Activated CD4-positive, alpha-beta T cell treated with anti-CD3 and anti-CD28 coated beads, Interleukin-2, amount 50 U/mL, for 16 hours (primary cell): ENCODE measurements at places on chromosomes 13 and 19.

DNA sequence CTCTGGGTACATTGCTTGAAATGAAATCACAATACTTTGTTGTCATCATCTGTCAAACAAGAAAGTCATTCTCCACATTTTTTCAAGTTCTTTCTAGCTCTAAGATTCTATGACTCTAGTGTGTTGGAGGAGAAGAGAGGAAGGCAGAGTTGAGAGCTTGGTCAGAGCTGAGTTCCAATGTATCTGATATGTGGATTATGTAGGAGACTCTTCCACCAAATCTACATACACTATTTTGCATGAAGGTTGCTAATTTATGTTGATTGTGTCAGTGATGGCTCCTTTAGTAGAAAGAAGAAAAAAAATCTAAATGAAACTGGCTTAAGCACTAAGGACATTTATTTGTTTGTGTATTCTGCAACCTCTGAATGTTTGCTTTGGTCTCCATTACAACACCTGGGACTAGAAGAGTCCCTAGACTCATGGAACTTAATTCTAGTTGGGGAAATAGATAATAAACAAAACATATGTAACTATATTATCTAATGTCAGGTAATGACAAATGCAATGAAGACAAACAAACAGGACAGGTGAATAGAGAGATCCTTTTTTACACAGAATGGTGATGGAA is 691.9 kb downstream of the UQCRFS1 start:
- DNase-seq = no peak

- no peak for DNase-seq
Observed at GRCh38 chr19:35797663-35798062, 15.0 kb downstream of the PRODH2 start.

DNA sequence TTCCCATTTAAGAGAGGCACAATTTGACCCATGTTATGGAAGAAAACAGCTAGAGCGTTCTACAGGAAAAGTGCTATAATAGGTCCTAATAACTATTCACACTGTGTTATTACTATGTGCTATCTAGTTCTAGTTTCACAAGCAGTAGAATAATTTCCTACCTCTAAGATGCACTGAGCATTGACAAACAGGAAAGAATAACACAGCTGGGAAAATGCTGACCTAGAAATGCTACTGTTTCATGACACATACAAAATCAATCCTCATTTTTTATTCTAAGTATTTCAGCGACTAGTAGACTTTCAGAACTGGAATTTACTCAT is 259.5 kb downstream of the ITGBL1 start:
- no peak for DNase-seq

DNA sequence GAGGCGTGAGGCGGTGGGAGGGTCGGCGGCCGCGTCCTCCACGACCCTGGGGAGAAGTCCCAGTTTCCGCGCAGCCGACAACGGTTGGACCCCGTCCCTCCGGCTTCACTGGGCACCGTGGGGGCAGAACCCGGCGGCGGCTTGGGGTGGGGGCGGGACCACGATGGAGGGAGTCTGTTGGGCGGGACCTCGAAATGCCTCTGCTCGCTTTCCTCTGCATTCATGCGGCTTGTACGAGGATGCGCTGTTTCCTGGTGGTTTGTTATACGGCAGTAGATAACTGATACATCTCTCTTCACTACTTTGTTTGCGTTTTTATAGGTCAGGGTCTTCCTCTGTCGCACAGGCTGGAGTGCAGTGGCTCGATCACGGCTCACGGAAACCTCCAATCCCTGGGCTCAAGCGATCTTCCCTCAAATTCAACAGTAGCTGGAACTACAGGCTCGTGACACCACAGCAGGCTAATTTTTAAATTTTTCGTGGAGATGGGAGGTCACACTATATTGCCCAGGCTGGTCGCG is 24.6 kb upstream of the ZNF846 start:
- DNase-seq = peak; percentile 45

DNA sequence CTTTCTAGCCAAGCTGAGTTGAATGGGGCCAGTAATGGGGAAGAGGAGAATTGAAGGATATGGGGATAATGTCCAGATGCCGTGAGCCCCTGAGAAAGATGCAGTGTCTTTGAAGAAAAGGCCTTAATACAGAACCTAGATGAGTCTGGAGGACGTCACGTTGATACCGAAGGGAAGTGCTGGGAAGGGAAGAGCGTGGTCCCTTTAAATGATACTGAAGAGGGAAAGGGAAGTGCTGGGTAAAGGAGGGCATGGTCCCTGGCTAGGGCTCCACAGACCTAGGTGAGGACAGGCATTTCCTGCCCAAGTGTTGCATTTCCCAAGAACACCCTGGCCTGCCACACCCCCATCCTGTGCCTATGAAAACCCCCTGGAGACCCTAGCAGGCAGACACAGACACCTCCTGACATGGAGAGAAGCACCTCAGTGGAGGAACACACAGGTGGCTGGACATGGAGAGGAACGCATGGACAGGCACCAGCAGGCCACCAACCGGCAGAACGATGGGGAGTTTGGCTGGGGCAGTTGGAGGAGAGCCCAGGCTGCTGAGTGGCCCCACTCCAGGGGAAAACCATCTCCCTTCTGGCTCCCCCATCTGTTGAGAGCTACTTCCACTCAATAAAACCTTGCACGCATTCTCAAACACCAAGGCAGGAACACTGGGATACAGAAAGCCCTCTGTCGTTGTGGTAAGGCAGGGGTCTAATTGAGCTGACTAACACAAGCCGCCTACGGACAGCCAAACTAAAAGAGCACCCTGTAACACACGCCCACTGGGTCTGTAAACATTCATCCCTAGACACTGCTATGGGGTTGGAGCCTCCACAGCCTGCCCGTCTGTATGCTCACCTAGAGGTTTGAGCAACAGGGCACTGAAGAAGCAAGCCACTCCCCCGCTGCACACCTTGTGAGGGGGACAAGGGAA is 34.9 kb upstream of the POMP start:
- no peak for DNase-seq

DNA sequence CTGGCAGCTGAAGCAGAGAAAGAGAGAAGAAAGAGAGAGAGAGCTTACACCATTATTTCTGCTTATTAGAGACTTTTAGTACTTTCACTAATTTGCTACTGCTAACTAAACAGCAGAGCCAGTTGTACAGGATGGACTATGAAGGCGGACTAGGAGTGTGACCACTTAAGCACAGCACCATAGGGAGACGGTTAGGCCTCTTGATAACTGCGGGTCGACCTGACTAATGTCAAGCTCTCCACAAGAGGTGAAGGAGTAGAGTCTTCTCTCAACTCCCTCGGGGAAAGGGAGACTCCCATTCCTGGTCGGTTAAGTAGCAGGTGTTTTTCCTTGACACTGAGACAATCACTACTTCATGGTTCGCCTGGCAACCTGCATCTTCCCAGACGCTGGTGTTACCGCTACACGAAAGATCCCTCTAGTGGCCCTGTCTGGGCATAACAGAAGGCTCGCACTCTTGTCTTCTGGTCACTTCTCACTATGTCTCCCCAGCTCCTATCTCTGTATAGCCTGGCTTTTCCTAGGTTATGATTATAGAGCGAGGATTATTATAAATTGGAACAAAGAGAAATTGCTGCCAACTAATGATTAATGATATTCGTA is 5.3 kb upstream of the PSG7 start:
- peak; percentile 23 for DNase-seq

DNA sequence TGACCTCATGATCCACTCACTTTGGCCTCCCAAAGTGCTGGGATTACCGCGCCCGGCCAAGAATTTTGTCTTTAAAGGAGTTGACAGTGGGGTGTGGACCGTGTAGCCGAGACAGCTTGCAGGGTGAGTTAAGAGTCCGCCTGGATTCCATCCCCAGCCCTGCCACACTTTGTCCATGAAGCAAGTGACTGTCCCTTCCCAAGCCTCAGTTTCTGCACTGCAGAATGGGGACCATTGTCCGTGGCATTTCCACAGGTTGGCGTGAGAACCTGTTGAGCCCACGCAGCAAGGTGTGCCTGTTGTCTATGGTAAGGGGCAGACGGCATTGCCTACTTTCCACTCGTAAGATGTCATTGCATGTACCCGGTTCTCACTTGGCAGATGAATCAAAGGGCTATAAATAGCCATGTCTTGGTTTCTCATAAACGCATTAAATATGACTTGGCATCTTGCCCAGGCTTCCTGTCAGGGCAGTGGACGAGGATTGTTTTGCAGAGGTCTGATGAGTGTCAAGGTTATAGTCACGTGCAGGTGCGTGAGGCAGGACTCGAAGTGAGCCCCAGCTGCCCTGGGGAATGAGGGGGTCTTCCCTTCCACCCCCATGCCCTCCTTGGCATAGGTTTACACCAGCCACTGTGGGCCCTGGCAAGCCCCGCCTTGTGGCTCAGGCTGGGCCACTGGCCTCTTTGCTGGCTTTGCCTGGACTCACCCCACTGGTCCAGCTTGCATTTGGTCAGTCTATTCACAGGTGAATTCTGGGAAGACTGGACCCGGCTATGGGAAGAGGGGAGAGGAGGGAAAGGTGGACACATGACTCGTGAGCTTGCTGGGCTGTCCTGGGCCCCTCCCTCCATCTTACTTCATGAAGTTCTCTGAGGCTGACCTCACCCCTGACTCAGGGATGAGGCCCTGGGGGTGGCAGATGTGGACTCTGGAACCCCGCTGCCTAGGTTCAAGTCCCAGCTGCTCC is 14.6 kb downstream of the FAM187B start:
- DNase-seq = peak; percentile 89

DNA sequence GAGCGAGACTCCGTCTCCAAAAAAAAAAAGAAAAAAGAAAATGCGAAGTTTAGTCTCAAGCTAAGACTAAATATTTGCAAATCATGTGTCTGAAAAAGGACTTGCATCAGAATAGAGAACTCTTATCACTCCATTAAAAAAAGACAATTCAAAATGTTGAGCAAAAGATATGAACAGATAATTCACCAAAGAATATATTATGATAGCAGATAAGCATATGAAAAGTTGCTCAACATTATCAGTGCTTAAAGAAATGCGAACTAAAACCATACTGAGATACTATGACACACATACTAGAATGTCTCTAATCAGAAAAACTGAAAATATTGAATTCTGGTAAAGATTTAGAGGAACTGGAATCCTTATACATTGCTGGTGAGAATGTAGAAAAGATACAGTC is 38.7 kb upstream of the SACS start:
- no peak for DNase-seq

DNA sequence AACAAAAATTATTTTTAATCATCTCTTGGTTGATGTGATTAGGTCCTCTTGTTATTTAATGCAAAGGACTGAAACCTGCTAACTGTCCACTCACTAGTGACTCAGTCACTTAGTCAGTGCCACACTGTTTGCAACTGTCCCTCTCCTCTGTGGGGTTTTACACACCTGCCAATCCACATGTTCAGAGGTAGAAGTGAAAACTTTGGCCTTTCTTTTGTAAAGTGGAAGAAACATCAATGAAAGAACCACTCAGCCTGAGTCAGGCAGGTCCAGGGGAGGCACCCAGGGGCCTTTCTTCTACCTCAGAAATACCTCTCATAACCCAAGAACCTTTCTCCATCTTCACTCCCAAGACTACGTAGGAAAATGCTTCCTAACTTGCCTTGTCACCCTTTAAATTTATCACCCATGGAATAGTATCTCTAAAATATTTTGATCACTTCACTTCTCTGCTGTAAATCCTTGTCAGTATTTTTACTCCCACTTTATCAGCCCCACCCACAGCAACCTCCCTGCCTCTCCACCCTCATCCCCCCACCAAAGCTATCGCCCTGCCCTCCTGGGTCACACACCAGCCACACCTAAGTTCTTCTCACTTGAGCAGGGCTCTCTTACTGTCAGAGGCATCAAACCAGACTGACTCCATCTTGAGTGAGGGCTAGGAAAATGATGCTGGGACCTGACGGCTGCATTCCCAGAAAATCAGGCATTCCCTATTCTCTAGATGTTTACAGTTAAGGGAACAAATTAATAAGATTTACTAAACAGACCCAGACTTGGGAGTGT is 29.6 kb upstream of the EEF1AKMT1 start:
- DNase-seq = no peak

- no peak for DNase-seq
Observed at GRCh38 chr13:74465271-74465670, 331.1 kb upstream of the KLF12 start.

DNA sequence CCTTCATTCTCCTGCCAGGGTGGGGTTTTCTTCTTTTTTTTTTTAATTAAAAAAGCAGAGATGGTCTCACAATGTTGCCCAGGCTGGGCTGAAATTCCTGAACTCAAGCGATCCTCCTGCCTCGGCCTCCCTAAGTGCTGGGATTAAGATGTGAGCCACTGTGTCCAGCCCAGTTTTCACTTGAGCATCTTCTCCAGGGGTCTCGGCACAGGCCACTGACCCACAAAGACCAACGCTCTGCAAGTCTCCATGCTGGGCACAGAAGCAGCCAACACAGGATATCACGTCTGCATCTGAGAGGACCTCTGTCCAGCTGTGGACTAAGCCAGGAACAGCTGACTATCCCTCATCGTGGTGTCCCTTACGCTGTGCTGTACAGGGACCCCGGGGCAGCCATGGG is 9.5 kb upstream of the TMEM86B start:
- no peak for DNase-seq

- no peak for DNase-seq
Observed at GRCh38 chr19:11224429-11224828, 15.0 kb upstream of the ANGPTL8 start.

DNA sequence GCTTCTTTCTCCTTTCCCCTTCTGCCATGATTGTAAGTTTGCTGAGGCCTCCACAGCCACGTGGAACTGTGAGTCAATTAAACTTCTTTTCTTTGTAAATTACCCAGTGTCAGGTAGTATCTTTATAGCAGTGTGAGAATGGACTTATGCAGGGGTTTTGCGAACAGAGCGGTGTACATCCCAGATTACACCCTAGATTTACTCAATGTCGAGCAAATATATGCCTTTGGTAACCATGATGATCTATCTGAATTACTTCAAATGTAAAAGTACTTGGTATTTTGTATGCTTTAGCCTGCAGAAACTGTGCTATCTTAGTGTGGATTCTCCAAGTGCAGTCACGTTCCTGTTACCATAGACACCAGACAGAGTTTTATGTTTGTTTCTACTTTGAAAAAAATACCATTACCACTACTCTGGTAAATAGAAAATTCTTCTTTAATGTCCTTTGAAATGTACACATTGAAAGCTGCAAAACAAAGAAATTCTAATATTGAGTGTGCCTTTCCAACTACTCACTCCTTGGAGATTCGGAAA is 510.4 kb upstream of the ARGLU1 start:
- no peak for DNase-seq

GRCh38 chr13:104447348-104447747 is 1381.1 kb upstream of the SLC10A2 start:
- DNase-seq = no peak

DNA sequence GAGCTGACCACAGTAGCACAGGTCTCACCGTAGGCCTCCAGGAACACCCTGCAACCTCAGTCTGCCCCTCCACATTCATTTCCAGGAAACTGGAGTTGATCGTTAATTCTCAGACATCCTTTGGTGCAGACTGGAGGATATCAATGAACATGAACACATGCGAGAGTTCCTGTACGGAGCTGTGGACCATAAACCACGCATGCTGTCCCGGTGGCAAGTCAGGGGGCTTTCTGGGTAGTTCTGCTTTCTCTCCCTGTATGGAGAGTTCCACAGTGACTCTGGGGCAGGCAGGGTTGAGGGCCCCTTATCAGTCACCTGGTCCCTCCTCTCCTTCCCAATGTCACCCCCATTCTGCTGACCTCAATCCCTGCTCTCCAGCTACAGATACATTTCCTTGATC is 55.5 kb upstream of the URI1 start:
- DNase-seq = no peak
